Right ventricle myocardium inferior (tissue), 1 donor: ENCODE measurements at places on chromosomes 3 and 15. TPM values are rescaled to one million over a fixed set of nuclear protein-coding genes. Genes with fewer than 3 reads are reported as not detected.

The RPL39L gene
- 5.9 TPM for total RNA-seq

The CCR9 gene
- not detected for total RNA-seq

The TICRR gene
- total RNA-seq: 0.16 TPM

The ADGRG7 gene
- not detected for total RNA-seq

The RTP4 gene
- total RNA-seq: 1.2 TPM

The SPINK8 gene
- not detected for total RNA-seq

The PRSS50 gene
- 0.11 TPM for total RNA-seq

The MFGE8 gene
- 321 TPM for total RNA-seq

The GP5 gene
- not detected for total RNA-seq

The COL6A5 gene
- total RNA-seq: not detected

The COL8A1 gene
- 14.1 TPM for total RNA-seq

The CHRNA3 gene
- total RNA-seq: 0.08 TPM

The CKMT1A gene
- total RNA-seq: 0.43 TPM

The MASP1 gene
- 129 TPM for total RNA-seq

The DISP2 gene
- total RNA-seq: 3.9 TPM

The GANC gene
- 16.3 TPM for total RNA-seq

The ZNF860 gene
- 0.27 TPM for total RNA-seq

The TARS3 gene
- total RNA-seq: 31.9 TPM

The SH2D7 gene
- total RNA-seq: not detected

The SLC28A1 gene
- 0.24 TPM for total RNA-seq

The ENTPD3 gene
- total RNA-seq: 0.11 TPM
